ENCODE measurements at places on chromosomes 5 and 9.

DNA sequence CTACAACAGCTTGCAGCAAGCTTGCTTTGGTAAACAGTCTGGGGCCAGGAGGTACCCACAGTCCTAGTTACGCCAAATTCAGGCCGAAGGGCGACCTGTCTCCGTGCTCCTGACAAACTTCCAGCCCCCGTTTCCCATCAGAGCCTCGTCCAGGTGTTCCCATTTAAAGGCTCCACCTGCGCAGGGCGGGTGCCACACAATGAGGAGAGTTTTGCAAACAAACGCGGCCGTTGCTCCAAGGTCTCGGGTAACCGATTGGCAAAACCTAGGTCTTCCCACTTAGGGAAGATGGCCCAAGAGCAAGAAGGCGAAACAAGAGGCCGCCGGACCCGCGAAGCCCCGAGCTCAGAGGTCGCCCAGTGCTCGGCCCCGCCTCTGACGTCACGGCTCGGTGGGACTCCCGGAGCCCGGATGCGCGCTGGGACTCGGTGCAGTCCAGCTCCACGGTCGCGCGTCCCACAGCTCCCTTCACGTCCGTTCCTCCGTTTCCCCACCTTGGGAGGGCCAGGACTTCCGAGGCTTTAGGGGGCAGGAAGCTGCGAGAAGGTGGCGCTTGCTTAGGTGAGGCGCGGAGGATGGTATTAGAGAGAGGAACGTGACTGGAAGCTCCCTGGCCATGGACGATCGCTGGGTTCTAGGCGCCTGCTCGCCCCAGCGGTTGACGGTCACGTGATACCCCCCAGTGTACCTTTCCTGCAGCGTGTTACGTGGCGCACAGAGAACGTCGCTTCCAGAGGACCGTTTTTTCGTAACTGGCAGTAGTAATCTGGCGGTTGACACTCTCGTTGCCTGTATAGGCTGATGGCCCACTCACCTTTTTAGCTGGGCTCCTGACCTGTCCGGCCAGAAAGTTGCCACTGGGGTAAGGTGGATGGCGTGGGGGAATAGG, 41.8 kb upstream of the KDM4C start:
- peak; percentile 61 for DNase-seq

- peak; percentile 99 for DNase-seq
Observed at GRCh38 chr9:85940832-85941621, at the start of gene NAA35. TSS of gene NAA35 (plus strand) at chr9:85941146. CDS start at chr9:85942160, 1,014 bp downstream.

- no peak for DNase-seq
Observed at GRCh38 chr5:179820127-179820482, 600 bp upstream of the SQSTM1 start.

DNA sequence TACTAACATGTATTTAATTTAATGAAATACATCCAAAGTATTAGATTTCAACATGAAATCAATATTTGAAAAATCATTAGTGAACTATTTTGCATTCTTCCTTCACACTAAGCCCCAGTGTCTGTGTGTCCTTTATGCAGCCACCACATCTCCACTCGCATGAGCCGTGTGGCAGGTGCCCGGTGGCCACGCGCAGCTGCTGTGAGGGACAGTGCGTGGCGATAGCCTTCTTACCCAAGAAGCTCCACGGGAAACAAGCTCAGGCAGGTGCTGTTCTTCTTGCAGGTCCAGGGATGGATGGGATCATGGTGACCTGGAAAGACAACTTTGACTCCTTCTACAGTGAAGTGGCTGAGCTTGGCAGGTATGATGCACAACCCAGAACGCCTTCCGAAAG, 79.3 kb upstream of the OTULINL start:
- DNase-seq, result no peak

DNA sequence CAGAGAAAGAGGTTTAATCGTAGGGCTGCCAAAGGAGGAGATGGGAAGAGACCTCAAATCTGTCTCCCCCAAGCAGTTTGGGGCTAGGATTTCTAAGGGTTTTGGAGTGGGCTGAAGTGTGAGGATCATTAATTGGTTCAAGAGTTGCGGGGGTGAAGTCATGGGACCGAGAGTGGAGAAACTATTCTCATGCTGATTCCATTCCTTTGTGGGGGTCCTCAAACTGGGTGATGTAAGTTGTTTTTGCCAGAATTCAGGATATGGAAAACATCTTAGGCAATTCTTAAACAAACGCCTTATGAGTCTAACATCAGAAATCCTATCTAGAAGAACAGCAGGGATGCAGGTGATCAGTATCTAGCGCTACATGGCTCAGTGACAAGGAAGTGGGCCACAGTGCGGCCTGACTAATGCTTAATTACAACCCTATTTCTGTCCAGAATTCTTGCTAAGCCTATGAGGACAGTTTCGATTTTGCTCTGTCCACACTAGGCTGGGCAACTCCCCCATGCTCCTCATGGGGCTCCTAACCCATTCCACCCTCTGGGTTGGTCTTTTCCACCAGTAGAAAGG, 27.7 kb upstream of the TRIO start:
- no peak for DNase-seq

DNA sequence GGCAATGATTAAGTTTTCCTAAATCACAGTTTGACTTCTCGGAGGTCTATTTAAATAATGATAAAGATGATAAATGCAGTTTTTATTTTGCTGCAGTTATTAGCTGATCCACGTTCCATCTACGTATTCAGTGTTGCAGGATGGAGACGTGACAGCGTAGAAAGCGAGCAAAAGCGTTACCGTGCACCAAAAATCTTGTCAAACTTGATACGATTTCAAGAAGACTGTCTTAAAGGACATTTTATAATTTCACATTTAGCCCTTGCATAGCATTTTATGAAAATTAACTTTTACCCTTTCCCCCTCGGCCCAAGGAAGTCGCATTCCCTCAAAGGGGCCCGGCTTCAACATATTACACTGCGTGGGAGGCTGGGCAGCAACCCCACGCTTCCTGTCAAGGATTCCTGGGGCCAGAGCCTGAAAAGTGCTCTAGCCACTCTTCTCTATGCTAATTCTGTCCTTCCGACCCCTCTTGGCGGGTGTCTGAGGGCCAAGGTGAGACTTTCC, 7.1 kb upstream of the PURA start:
- DNase-seq, result no peak

- no peak for DNase-seq
Observed at GRCh38 chr5:171640480-171640879, 145.1 kb upstream of the SMIM23 start.

GRCh38 chr9:71793386-71794105, 25.2 kb upstream of the CEMIP2 start:
- no peak for DNase-seq

DNA sequence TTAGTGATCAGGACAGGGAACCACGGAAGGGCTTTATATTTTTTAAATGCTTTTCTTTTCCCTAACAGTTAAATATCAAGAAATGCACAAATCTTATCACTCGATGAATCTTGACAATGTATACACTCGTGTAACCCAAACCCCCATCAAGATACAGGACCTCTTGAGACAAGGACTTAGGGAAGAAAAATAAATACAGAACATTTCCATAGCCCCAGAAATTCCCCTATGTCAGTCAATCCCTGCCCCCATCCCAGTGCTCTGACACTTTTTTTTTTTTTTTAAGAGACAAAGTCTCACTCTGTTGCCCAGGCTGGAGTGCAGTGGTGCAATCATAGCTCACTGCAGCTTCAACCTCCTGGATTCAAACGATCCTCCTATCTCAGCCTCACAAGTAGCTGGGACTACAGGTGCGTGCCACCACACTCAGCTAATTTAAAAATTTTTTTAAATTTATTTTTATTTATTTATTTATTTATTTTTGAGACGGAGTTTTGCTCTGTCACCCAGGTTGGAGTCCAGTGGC, 2.7 kb downstream of the SPINK4 start:
- no peak for DNase-seq

- no peak for DNase-seq
Observed at GRCh38 chr5:174699131-174699530, 25.3 kb upstream of the MSX2 start.

DNA sequence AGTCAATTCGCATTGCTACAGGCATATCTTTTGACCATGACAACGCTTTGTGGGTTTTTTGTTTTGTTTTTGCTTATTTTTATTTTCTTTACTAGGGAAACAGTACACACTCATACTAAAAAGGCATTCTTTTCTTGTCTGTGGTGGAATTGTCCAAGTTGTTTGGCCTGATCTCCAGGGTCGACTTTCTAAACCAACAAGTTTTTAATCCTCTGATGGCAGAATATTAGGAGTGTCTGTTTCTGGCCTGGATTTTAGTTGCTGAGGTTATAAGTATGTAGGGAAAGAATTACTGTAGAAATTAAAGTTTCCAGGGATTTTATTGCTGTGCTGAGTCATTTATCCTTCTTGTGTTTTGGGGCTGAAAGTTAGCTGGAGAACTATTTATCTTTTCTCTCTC, 218.5 kb downstream of the TAF11L14 start:
- DNase-seq, result no peak

- DNase-seq, result no peak
Observed at GRCh38 chr5:128304088-128304487, 220.5 kb downstream of the SLC12A2 start.

DNA sequence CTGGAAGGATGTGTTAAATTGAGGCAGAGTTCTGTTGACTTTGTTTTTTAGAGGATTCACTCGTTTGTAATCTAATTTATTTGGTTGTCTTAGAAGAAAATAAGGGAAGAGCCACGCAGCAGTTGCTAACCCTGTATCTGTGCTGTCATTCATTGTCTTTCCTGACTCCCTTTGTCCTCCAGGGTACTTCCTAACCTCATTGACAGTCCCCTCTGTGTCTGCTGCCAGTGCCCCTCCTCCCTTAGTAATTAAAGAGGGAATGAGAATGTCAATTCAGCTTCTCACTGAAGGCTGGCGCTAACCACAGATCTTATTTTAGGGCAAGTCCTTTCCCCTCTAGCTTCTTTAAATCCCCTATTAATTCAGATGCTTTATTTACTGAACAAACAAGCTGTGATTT, 84.0 kb downstream of the MAST4 start:
- no peak for DNase-seq

All from activated T-helper 1 cell treated with anti-CD3 and anti-CD28 coated beads, Interleukin-12 subunit alpha, Interleukin-12 subunit beta, Interleukin-2, Interleukin-4 antibody, amounts not matched to agents 30 ng/mL and 10 ng/mL and 1 ng/mL, durations not matched to agents 14 hours and 24 hours and 36 hours (primary cell).